ENCODE measurements at places on chromosomes 6 and 20. TPM values are rescaled to one million over a fixed set of nuclear protein-coding genes. Genes with fewer than 3 reads are reported as not detected.

DNA sequence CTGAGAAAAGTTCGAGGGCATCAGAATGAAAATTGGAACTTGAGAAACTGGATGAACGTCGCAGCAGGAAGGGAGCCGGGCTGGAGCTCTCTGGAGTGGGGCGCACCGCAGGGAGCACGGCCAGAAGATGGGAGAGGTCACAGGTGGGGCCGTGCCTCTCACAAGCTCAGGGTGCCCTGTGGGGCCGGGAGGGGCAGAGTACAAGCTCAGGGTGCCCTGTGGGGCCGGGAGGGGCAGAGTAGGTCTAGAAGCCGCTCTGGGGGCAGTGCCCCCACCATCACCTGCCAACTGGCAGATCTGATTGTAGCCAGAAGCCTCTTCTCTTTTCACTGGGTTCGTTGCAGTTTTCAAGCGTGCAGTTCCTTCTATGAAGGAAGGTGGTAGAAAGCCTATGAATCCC lies 61.1 kb upstream of the SNX9 start:
- H3K4me1 ChIP-seq: peaks cover 85% of the 10 kb centered on the region
- peak overlapping the region; percentile 72 for H3K4me3 ChIP-seq
- peaks cover 18% of the 10 kb centered on the region for H3K36me3 ChIP-seq
- no peaks in the 10 kb centered on the region for H3K27me3 ChIP-seq

GRCh38 chr6:128515550-128516513 lies 4.6 kb downstream of the PTPRK start:
- H3K27ac ChIP-seq: no peak overlapping the region
- no peak for DNase-seq

STMND1 gene
- not detected for total RNA-seq

- no peak for DNase-seq
- peak overlapping the region; percentile 97 for H3K27ac ChIP-seq
- H3K27me3 ChIP-seq: no peaks in the 10 kb centered on the region
- H3K36me3 ChIP-seq: peaks cover 30% of the 10 kb centered on the region
Measured at GRCh38 chr6:95576218-95576997, 927 bp upstream of the MANEA start.

GRCh38 chr20:41159547-41159946 lies 22.2 kb downstream of the PLCG1 start:
- H3K4me1 ChIP-seq: peaks cover 86% of the 10 kb centered on the region
- H3K36me3 ChIP-seq: peaks cover 70% of the 10 kb centered on the region
- no peak for DNase-seq
- H3K27me3 ChIP-seq: no peaks in the 10 kb centered on the region
- H3K4me3 ChIP-seq: peak overlapping the region; percentile 52

RHAG gene
- not detected for total RNA-seq

DACT2 gene
- not detected for total RNA-seq

DNA sequence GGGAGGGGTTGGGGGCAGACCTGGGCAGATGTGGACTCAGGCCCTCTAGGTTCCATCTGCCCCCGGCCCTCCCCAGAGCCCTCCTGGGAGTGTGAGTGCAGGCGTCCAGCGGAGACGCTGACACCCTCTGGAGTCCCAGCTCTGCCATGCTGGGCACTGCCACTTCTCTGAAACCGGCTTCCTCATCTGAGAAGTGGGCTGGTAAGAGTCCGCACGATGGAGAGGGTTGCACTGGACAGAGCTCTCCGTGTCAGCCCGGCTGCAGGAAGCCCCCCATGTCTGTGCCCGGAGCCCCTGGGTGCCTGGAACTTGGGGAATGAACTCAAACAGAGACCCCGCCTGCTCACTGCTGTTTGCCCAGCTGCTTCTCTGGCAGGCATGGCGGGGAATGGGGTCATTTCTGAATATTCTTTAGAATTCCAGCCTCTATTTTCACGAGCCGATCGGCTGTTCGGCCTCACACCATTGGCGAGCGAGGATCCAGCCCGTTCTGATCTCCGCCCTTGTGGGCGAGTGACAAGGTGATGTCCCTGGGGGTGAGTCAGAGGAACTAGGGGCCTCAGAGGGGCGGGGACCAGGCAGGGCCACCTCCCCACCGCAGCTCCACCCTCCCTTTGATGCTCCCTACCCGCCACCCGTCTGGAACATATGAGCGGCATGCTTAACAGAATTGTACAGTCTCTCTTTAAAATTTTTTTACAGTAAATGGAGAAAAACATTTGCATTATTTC lies 47.8 kb upstream of the GATA5 start:
- peaks cover 16% of the 10 kb centered on the region for H3K4me1 ChIP-seq
- H3K27me3 ChIP-seq: peaks cover 11% of the 10 kb centered on the region
- H3K36me3 ChIP-seq: no peaks in the 10 kb centered on the region
- peak overlapping the region; percentile 57 for H3K4me3 ChIP-seq
- peak; percentile 88 for DNase-seq

DNA sequence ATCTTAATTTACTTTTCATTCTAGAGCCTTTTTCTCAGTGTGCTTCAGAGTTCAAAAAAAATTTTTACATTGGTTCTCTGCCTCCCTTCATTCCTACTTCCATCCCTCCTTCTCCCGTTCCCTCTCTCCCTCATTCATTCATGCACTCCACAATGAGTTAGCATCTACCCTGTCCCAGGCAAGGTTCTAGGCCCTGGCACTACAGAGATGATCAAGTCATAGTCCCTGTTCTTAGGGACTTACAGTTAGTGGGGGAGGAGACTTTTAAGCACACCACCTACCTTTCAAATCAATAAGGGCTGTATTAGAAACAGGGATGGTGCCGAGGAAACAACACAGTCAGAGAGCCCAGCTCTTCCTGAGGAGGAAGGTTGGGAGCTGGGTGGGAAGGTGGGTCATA lies 40.3 kb downstream of the MAP3K5 start:
- H3K4me3 ChIP-seq: peak overlapping the region; percentile 55
- H3K27me3 ChIP-seq: no peaks in the 10 kb centered on the region
- DNase-seq: no peak
- H3K36me3 ChIP-seq: no peaks in the 10 kb centered on the region

DNA sequence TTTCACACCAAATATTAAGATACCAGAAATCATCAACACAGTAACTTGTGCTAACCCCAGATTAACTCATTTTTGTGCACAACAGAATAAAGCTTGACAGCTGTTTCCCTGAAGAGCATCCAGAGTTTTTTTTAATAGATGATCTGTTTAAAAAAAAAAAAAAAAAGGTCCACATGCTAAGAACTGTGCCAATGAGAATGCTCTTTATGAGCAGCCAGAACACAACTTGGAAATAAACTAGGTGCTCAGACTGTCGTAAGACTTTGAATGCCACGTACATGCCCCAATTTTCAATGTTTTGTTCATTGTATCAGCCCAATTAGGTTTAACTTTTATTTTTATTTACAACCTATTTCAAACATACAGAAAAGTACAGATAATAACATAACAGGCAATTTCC lies 47.3 kb downstream of the STAU1 start:
- DNase-seq: no peak
- peaks cover 11% of the 10 kb centered on the region for H3K36me3 ChIP-seq
- no peak overlapping the region for H3K4me3 ChIP-seq
- H3K4me1 ChIP-seq: peaks cover 5% of the 10 kb centered on the region
- H3K27ac ChIP-seq: no peak overlapping the region

GRCh38 chr6:33935439-33936080 lies 131.8 kb upstream of the MLN start:
- H3K27me3 ChIP-seq: no peaks in the 10 kb centered on the region
- no peak overlapping the region for H3K27ac ChIP-seq
- H3K36me3 ChIP-seq: no peaks in the 10 kb centered on the region

DNA sequence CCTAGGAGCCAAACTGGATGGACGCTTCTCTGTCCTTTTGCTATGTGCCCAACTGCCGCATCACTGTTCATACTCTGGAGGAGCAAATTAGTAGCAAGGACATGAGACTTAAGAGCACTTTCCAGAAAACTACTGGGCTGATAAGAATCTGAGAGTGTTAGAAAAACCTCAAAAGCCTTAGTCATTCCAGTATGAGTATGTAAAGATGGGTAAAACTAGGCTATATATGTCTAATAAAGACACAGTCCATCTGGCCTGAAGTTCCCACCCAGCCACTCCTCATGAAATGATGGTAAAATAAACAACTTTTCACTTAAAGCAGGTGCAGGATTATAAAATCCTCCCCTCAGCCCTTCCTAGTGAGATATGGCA lies 30.6 kb downstream of the SHLD1 start:
- peak overlapping the region; percentile 19 for H3K27ac ChIP-seq
- H3K36me3 ChIP-seq: peaks cover 1% of the 10 kb centered on the region
- H3K27me3 ChIP-seq: no peaks in the 10 kb centered on the region
- H3K4me3 ChIP-seq: no peak overlapping the region

DNA sequence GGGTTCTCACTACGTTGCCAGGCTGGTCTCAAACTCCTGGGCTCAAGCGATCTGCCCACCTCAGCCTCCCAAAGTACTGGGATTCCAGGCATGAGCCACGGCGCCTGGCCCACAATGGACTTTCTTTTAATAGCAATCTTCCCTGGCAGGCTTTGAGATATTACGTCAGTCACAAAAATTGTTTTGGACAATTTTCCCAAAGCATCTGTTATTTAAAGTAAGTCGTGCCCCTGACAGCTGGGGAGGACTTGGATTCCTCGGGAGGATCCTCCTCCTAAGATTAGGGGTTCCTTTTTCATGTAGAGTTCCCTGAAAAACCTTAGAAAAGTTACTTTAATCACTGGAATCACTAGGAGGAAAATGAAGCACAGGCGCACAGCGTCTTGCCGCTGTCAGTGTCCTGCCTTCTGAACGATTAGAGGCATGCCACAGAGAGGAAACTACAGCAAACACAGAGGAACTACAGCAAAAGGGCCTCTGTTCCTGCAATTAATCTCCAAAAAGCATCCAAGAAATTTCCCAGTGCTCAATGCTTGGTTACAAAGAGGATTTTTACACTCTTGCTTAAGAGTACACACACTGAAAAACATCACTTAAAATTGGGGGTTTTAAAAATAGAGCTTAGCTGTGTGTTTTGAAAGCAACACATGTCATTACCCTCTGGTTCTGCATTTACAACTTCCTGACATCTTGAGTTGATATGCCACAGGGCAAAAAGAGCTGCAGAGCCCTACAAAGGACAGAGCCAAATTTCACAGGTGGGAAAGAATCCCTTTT lies 4.5 kb downstream of the ACSS1 start:
- no peaks in the 10 kb centered on the region for H3K27me3 ChIP-seq
- H3K4me3 ChIP-seq: no peak overlapping the region

DNA sequence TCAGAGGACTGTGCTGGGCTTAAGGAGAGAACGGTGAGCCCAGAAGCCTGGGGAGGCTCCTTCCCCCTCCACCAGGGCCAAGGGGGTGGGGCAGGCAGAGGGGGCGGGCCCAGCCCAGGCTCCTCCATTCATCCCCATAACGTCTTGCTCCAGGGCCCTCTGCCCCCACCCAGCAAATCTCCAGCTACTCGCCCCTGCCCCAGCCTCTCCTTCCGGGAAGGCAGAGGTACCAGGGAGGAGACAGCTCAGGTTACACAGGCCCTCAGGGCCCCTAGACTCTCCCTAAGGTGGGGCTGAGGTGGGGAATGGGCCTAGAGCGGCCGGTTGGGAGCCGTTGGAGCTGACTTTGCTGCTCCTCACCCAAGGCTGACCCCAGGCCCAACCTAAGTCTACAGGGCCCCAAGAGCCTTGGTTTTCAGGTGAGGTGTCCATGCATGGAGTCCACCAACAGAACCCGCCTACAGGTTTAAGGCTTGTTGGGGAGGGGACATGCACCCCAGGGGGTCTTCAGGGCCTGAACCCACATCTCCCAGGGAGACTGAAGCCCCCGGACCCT lies 1.2 kb downstream of the LAMA5 start:
- DNase-seq: no peak
- no peaks in the 10 kb centered on the region for H3K36me3 ChIP-seq
- peaks cover 53% of the 10 kb centered on the region for H3K27me3 ChIP-seq
- H3K27ac ChIP-seq: no peak overlapping the region
- peaks cover 5% of the 10 kb centered on the region for H3K4me1 ChIP-seq

- H3K27ac ChIP-seq: no peak overlapping the region
- no peak for DNase-seq
- no peaks in the 10 kb centered on the region for H3K27me3 ChIP-seq
Measured at GRCh38 chr6:154164397-154164796, 125.4 kb downstream of the OPRM1 start.

DNA sequence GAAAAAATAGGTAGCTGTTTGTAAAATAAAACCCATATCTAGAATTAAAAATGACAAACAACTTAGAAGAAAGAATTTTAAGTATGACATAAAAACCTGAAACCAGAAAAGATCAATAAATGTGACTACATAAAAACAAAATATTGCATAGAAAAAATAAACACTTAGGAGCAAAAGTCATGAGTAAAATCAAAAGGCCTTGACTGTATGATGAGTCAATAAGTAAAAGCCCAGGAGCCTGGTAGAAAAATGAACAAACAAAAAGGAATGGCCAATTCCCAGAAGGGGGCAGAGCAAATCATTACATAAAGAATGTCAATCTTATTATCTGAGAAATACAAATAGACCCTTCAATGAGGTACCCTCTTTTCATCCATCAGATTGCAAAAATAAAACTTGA lies 20.7 kb upstream of the ENPP1 start:
- H3K4me1 ChIP-seq: peaks cover 13% of the 10 kb centered on the region
- DNase-seq: no peak
- H3K4me3 ChIP-seq: no peak overlapping the region
- no peak overlapping the region for H3K27ac ChIP-seq

DNA sequence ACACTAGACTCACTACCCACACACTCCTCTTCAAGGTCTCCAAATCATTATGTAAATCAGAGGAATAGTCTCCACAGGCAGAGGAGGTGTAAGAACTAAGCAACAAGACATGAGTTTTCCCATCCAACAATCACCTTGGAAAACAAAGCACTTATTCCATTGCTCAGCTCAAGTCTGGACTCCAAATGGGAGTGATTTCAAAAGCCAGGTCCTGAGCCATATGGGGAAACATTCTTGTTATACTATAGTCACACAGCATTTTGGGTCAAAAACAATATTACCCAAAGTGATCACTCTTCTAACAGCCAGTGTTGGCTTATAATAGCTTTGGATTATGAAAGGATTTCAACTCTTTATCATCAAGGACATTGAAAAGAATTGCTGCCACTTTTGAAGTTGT lies 3.6 kb upstream of the PRPH2 start:
- no peak for DNase-seq
- peaks cover 16% of the 10 kb centered on the region for H3K4me1 ChIP-seq
- peaks cover 3% of the 10 kb centered on the region for H3K27me3 ChIP-seq
- peak overlapping the region; percentile 82 for H3K4me3 ChIP-seq
- H3K36me3 ChIP-seq: peaks cover 3% of the 10 kb centered on the region

PAK5 gene
- not detected for total RNA-seq

All from activated naive CD8-positive, alpha-beta T cell treated with anti-CD3 and anti-CD28 coated beads for 36 hours (primary cell).